ENCODE measurements at places on chromosomes 6 and 20.

GRCh38 chr6:36677059-36677749 lies 1.3 kb upstream of the CDKN1A start:
- peak; percentile 35 for DNase-seq

DNA sequence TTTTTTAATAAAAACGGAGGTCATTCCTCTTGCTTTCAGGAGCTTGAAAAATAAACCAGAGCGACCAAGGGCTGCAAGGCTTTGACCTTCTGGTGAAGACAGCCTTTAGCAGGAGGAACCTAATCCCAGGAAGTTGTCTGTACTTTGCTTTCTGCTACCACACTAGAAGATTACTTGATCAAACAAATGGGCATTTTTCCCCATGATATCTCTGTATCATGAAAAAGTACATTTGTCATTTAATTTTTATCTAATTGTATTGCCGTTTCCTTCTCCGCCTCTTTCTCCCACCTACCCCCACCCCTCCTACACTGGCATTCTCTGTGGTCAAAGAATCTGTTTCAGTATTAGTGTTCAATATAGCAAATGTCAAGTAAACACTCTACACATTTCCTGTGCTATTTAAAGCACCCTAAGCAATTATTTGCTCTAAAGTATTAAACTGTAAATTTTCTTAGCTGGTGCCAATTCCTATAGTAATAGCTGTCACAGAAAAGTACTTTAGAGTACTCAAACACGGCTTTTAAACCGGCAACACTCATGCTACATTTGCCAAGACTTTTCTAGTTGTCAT lies 29.7 kb downstream of the ATXN1 start:
- DNase-seq, result no peak

- DNase-seq, result no peak
These were observed 35.0 kb upstream of the VSX1 start for GRCh38 chr20:25116739-25117458.

DNA sequence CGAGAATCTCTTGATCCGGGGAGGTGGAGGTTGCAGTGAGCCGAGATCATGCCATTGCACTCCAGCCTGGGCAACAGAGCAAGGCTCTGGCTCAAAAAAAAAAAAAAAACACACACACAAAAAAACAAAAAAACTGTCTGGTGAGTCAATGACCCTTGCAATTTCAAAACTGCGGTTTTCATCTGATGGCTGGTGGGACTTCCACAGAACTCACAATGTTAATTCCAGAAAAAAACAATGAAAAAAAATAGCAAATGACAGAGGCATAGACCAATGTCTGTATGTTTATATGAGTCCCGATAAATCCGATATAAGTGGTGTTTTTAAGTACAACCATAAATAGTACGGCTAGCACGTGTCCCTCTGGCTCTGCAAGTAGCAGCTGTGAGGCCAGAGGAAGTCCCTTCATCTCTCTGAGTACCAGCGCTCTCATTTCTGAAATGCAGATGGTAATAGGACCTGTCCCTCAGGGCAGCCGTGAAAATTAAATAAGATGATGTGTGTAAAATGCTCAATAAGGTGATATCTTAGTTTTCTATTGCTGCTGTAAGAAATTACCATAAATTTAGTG lies 21.9 kb upstream of the PTPN1 start:
- DNase-seq, result no peak

Data from astrocyte of the spinal cord (primary cell).